Mesothelial cell of epicardium (in vitro differentiated cells): ENCODE measurements at places on chromosomes 7 and 10. TPM values are rescaled to one million over a fixed set of nuclear protein-coding genes. Genes with fewer than 3 reads are reported as not detected.

Gene FKBP9
- total RNA-seq: 186 to 208 TPM (median 186 TPM) in 3 replicates

Gene KNDC1
- total RNA-seq: 20.3 to 23.7 TPM (median 21.0 TPM) in 3 replicates

Gene FAM107B
- total RNA-seq: 19.9 to 23.9 TPM (median 23.5 TPM) in 3 replicates

DNA sequence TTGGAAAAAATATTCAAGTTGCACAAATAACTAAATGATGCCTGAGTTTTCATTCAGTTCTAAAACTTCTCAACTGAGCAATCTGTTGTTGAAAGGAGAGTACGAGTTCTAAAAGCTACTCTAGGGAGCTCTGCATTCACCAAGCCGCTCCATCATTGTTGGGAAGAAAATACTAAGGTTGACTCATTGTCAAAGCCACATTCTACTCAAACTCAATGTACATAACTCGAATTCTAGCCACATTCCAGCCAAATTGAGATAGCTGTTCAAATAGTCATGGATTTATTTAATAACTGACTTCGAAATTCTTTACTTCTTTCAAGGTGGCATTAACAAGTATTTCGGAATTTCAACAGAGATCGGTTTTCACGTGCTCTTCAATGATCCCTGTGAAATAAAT is 63.4 kb downstream of the KIAA1217 start:
- peaks cover 23% of the 10 kb centered on the region for H3K4me1 ChIP-seq
- peak overlapping the region; percentile 78 for H3K27ac ChIP-seq
- peaks cover 31% of the 10 kb centered on the region for H3K36me3 ChIP-seq
- DNase-seq: no peak
- H3K4me3 ChIP-seq: no peak overlapping the region

GRCh38 chr7:151380199-151381097 is 29.4 kb downstream of the WDR86 start:
- H3K4me1 ChIP-seq: peaks cover 3% of the 10 kb centered on the region
- peak overlapping the region; percentile 25 for H3K27ac ChIP-seq
- no peaks in the 10 kb centered on the region for H3K27me3 ChIP-seq
- no peak overlapping the region for H3K4me3 ChIP-seq
- H3K36me3 ChIP-seq: peaks cover 46% of the 10 kb centered on the region
